ENCODE measurements at places on chromosomes 4 and X. TPM values are rescaled to one million over a fixed set of nuclear protein-coding genes. Genes with fewer than 3 reads are reported as not detected.

GRCh38 chr4:7765666-7766065, 174.0 kb downstream of the AFAP1 start:
- H3K4me1 ChIP-seq, result peaks cover 7% of the 10 kb centered on the region
- no peak overlapping the region for H3K27ac ChIP-seq
- peaks cover 4% of the 10 kb centered on the region for H3K27me3 ChIP-seq
- H3K4me3 ChIP-seq, result no peak overlapping the region
- peaks cover 7% of the 10 kb centered on the region for H3K36me3 ChIP-seq

DNA sequence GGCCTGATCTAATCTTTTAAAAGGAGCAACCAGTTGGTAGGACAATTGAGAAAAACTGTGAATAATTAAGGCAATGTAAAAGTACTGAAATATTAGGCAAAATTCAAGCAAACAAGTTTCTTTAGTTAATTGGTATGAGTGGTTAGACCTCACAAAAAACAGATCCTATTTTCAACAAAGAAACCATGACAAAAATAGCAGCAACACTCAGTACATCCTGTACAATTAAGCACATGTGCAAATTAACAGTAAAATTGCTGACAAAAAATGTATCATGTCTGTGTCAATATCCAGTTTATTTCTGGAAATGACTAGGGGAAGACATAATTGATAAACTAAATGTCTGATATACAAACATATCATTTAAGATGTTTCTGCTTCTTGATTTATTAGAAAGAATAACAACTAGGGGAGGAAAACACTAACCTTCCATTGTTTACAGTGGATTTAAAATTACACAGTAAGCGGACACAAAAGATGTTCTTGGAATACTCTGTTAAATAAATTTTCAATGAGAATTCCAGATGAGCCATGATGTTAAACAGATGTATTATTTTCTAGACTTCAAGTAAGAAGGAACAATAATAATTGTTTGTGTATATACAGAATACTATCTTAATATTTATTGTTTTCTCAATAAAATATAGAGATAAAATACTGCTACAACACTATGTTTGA, 638.9 kb downstream of the SPRY1 start:
- H3K36me3 ChIP-seq, result no peaks in the 10 kb centered on the region
- DNase-seq, result no peak
- no peaks in the 10 kb centered on the region for H3K27me3 ChIP-seq
- no peak overlapping the region for H3K27ac ChIP-seq
- H3K4me1 ChIP-seq, result no peaks in the 10 kb centered on the region

- no peak overlapping the region for H3K4me3 ChIP-seq
- H3K27me3 ChIP-seq, result peaks cover 12% of the 10 kb centered on the region
- H3K36me3 ChIP-seq, result no peaks in the 10 kb centered on the region
- H3K27ac ChIP-seq, result no peak overlapping the region
Measured at GRCh38 chrX:1009771-1010170, 202.7 kb downstream of the CRLF2 start.

- H3K27me3 ChIP-seq, result peaks cover 3% of the 10 kb centered on the region
- H3K27ac ChIP-seq, result no peak overlapping the region
- no peaks in the 10 kb centered on the region for H3K36me3 ChIP-seq
- H3K4me3 ChIP-seq, result no peak overlapping the region
Measured at GRCh38 chr4:185592845-185593488, 57.7 kb upstream of the PDLIM3 start.

The CFAP47 gene
- not detected for polyA plus RNA-seq
